ENCODE measurements at places on chromosomes 11 and 22.

DNA sequence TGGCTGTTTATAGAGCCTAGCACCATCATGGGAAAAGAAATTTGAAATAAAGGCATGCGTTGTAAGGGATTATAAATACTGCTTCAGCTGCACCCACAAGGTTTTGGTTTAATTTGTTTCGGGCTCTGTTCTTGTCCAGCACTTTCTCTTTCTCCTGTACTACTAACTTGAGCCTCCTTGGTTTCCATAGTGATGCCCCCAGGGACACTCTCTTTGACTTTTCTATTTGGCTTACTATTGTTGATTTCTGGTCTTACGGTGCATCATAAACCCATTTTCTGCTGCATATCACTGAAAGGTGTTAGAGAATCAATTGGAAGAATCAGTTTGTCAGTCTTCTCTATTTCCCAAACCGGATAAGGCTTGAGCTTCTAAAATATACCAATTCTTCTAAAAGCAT, 1674.3 kb upstream of the RAG2 start:
- DNase-seq = no peak

DNA sequence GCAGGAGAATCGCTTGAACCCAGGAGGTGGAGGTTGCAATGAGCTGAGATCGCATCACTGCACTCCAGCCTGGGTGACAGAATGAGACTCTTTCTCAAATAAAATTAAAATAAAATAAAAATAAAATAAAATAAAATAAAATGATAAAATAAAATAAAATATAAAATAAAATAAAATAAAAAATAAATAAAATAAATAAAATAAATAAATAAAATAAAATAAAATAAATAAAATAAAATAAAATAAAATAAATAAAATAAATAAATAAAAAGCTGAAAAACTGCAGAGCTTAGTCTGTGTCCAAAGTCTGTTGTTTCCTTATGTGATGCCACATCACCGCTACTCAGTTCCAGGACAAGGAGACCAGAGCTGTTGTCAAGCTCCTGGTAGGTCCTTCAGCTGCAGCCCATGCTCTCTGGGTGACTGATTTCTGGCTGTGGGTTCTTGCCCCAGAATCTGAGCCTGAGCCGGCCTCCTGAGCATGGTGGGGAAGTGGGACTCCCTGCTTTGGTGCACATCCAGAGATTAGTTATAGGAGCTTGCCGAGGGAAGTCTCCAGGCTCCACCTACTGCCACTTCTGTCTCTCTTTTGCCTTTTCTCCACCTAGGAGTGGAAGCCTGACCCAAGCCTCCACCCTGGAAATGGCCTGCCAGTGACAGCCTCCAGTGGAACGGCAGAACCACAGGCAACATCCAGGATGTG, 31.3 kb upstream of the ADA2 start:
- DNase-seq = no peak

- no peak for DNase-seq
Observed at GRCh38 chr11:106159836-106160235, 82.4 kb downstream of the AASDHPPT start.

DNA sequence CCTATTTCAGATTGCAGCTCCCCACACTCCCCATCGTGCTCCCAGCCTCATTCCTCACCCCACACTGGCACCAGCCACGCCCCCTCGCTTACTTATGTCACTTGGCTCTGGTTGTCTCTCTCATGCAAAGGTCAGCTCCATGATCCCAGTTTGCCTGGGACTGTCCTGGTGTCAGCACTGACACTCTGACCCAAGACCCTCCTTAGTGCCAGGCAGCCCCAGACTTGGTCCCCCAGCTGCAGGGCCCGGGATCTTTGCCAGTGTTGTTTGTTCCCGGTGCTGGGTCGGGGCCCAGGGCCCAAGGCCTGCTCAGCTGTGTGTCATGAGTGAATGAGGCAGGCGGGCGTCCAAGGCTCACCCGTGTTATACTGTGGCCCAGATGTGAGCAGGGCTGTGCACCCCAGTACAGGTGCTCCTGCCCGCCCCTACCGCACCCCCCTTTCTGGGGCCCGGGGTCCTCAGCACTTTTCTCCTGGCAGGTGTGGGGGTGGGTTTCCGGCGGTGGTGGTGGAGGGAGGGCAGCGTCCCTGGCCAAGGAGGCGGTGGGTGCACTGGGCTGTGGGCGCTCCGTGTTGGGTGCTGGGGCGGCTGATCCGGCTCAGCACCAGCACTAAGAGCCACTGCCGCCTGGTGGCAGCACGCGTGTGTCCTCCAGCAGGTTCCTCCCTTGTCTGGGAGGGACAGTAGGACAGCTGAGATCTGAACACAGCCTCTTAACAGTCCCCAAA, 19.5 kb downstream of the IL17REL start:
- DNase-seq = peak; percentile 51

GRCh38 chr11:6397156-6397555, 6.9 kb downstream of the SMPD1 start:
- DNase-seq = no peak

DNA sequence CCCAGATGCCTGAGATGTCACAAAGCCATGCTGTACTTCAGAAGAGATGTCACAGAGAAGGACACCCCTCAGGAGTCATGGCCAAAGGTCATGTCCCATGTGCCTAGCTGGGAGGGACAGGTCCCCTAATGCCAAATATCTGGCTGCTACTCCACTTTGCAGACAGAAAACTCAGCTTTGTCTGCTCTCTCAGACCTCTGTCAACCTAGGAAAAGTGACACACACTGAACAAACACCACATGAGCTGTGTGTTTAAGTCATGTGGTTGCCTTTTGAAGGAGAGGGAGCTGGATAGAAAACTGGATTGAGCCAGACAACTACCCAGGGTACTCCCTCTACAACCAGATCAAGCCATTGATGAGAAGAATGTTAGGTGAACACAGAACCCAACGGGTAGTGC, 3.5 kb downstream of the TRIM66 start:
- DNase-seq = no peak

DNA sequence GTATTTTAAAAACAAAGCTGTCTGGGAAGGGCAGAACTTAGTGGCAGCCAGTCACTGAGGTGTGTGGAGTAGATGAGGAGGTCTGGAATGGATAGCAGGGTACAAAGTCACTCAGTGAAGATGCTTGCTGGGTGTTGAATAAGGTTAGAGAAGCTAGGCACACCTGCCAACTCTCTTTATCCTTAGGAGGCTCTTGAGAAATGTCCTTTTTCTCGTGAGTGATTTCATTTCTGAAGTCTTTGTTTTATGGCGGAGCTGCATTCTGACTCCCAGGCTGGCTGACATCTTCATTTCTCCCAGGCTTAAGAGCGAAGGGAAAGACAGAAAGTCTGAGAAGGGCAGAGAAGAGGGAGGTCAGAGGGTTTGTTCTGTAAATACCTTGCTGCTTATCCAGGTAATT, 31.0 kb downstream of the CECR2 start:
- no peak for DNase-seq

- DNase-seq = no peak
Observed at GRCh38 chr11:57798905-57799559, 37.4 kb downstream of the CTNND1 start.

- no peak for DNase-seq
Observed at GRCh38 chr11:128814856-128815705, 52.0 kb downstream of the KCNJ1 start.
